ENCODE measurements at places on chromosomes 1 and 21.

DNA sequence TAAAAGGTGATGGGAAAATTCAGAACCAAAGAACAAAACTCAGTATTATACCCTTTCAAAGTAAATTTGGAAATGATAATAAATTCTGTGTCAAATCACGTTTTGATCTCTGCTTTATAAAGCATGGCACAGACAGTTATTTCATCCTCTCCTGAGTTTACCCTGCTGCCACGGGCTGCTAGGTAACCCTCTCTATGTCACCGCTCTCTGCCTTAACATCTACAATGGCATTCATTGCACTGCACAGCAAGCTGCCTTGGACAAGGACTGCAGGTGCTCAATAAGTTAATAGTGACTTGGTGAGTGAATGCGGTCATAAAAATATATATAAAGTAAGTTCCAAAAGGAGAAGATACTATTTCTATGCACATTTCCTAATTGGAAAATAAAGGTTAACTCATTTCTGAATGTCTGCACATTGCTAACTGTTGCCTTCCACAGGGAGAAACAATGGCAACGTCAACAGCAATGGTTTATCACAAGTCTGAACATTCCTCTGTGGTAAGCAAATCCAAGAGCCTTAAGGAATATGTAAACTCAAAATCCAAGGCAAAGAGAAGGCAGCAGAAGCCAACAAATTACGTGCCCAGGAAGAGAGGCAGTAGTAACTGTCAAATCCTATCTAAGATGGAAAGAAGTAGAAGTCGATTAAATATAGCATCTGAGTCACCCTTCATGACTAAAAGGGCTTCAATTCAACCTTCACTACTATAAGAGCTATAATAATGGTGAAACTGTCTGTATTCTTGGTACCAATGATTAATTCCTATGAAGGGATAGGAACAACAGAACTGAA, 19.4 kb downstream of the FYB2 start:
- DNase-seq: no peak

DNA sequence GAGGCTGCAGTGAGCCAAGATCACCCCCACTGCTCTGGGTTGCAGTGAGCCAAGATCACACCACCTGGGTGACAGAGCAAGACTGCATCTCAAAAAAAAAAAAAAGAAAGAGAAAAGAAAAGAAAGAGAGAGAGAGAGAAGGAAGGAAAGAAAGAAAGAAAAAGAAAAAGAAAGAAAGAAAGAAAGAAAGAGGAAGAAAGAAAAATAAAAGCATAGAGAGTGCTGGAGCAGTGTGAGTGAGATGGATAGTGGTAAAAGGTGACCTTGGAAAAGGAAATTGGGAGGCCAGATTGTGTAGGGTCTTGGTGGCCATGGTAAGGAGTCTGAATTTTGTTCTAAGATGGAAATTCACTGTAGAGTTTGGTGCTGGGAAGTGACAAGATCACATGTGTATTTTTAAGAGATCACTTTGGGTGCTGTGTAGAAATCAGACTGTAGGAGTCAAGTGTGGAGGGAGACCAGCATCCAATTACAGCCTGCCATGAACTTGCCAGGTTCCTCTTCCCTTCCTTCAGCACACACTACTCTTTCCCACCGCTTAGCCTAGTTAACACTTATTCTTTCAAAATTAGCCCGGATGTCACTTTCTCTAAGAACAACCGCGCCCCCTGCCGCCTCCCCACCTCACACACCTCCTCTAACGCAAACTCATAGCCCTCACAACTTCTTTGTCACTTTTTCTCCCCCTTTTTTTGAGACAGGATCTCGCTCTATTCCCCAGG, 17.9 kb downstream of the MTX1 start:
- peak; percentile 88 for DNase-seq

DNA sequence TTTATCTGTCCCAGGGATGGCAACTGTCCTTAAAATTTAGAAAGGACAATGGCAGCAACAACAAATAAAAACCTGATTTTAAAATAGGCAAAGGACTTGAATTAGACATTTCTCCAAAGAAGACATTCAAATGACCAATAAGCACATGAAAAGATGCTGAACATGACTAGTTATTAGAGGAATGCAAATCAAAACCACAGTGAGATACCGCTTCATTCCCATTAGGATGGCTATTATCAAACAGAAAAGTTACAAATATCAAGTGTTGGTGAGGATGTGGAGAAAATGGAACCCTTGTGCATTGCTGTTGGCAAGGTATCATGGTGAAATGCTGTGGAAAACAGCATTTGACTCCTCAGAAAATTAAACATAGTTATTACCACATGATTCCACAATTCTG, 120.7 kb downstream of the CRB1 start:
- no peak for DNase-seq

GRCh38 chr1:158719664-158720063, 856 bp downstream of the OR6K3 start:
- no peak for DNase-seq

DNA sequence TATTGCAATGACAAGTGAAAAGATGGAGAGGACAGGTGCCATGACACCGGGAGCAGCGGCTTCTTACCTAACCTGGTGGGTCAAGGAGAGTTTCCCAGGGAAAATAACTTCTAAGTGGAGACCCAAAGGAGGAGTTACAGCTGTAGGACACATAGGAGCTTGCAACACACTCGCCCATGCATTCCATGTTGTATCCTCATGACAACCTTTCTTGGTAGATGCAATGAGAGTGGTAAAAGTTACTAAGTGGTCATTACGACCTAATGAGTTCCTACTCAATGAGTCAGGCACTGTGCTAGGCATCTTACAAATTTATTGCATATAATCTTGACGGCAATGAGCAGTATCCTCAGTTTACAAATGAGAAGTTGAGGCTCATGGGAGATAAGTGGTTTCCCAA, 119.5 kb upstream of the HOOK1 start:
- DNase-seq: no peak

- DNase-seq: no peak
Observed at GRCh38 chr1:219442611-219443061, 170.3 kb downstream of the ZC3H11B start.

- DNase-seq: peak; percentile 60
Observed at GRCh38 chr1:6785728-6786505, 663 bp downstream of the CAMTA1 start.

DNA sequence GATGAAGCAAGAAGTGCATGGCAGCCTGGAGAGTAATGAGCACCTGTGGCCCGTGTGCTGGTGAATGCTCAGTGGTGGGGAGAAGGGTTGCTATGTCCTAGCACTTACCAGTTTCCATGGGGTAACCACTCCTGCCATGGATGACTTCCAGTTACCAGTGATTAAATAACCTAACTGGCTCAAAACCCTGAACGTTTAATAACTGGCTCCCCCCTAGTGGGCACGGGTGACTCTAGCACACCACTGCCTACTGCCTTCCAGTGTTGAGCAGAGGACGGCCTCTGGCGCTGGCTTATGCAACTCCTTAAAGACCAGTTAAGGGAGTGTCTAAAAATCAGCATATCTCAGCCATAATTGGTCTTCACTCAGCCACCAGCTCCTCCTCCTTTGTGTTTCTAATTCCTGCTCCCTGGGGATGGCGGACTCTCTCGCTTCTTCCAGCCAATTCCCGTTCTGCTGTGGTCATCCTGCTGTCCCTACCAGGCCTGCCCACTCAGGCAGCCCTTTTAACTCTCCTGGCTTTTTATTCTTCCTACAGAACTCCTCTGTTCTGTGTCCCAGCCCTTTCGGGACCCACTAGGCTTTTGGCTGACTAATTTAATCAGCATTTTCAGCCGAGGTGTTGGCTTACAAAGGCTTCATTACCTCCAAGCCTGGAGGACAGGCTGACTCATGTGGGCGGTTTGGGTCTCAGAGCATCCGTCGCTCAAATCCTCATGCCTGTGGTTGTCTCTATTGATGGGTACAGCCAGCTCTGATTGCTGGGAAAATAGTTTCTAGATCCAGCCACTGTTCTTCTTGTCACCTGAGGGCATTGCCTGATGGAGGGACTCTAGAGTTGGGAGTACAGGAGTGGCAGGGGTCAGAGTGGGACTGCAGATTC, 332.4 kb downstream of the CAMTA1 start:
- DNase-seq: no peak

All from CD4-positive, alpha-beta T cell treated with Interleukin-10 for 1 hour (primary cell).